ENCODE measurements at places on chromosomes 4 and X.

- DNase-seq, result no peak
These were observed 142.9 kb upstream of the SLC4A4 start for GRCh38 chr4:71195924-71196323.

- no peak for DNase-seq
These were observed 507.4 kb downstream of the C4orf33 start for GRCh38 chr4:129603241-129603931.

DNA sequence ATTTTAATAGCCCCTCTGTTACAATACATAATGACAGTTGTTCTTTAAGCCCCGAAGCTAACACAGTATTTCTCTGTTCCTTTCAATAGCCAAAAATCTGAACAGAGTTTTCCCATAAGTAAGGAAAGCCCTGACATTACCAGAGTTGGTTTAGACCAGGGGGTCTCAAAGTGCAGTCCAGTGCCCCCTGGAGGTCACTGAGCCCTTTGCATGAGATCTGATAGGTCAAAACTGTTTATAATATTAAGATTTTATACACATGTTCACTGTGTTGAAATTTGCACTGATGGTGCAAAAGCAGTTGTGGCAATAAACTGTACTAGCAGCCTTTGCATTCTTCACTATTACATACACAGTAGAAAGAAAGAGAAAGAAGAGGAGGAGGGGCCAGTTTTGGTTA is 177.1 kb downstream of the SPANXN3 start:
- DNase-seq, result no peak

DNA sequence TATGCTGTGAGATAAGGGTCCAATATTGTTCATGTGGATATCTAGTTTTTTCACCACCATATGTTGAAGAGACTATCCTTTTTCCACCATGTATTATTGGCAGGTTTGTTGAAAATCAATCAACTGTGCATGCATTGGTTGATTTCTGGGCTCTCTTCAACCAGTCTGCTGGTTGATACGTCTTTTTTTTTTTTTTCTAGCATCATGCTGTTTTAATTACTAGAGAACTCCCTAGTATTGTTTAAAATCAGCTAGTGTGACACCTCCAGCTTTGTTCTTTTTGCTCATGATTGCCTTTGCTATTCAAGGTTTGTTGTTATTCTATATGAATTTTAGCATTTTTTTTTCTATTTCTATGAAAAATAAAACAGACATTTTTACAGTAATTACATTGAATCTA is 123.9 kb downstream of the SLC7A11 start:
- DNase-seq, result no peak

GRCh38 chr4:47017081-47017480 is 14.3 kb upstream of the GABRB1 start:
- no peak for DNase-seq

- DNase-seq, result no peak
These were observed 72.1 kb upstream of the ETNPPL start for GRCh38 chr4:108834835-108835384.

DNA sequence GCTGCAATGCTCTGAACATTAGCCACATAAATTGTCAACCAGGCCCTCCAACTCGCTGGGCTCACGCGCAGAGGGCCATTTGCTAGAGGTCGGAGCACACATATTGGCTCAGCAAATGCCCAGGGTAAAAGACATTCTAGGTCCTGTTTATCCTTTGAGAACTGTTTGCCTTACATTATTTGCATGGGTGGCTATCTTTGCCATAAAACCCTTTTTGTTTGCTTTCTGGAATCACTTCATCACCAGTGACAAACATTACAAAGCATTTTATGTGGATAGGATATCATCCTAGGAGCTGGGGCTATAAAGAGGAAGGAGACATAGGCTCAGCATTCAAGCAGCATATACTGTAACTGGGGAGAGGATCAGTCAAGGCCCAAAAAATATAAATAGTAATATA is 149.2 kb upstream of the RAI2 start:
- no peak for DNase-seq

DNA sequence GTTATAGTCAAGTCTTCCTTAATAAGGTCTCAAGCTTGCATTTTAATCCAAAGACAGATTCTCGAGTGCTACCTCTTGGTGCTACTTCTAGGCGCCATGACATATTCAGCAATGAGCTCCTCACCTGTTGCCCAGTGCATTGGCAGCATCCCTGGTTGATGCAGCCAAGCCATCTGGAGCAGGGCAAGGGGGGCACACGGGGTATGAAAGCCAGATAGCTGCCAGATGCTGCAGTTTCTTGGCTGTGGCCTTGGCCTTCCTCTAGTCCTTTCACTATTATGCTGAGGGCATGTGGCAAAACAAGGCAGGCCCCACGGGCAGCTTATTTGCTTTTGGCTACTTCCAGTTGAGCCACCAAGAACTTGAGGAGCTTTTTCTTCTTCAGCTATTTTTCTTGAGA is 168.6 kb upstream of the PGRMC2 start:
- DNase-seq, result no peak

- DNase-seq, result no peak
These were observed 34.6 kb upstream of the DCAF8L2 start for GRCh38 chrX:27555514-27555913.

GRCh38 chrX:79336869-79337815 is 30.0 kb downstream of the ITM2A start:
- no peak for DNase-seq

- no peak for DNase-seq
These were observed 444.8 kb upstream of the SLIT2 start for GRCh38 chr4:19806865-19807264.

DNA sequence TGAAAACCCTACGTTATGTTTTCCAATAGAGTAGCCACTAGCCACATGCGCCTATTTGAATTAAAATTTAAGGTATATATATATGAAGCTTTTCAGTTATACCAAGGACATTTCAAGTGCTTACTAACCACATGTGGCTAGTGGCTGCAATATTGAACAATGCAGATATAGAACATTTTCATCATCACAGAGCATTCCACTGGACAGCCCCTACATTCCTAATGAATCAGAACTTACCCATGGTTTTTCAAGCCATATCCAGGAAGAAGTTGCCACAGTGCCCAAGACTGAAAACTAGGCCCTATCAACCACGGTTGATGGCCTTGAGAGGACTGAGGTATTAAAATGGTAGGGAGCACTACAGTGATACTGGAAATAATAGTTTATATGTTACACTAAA is 29.7 kb downstream of the NEK1 start:
- DNase-seq, result no peak
